ENCODE measurements at places on chromosomes 2 and 18.

DNA sequence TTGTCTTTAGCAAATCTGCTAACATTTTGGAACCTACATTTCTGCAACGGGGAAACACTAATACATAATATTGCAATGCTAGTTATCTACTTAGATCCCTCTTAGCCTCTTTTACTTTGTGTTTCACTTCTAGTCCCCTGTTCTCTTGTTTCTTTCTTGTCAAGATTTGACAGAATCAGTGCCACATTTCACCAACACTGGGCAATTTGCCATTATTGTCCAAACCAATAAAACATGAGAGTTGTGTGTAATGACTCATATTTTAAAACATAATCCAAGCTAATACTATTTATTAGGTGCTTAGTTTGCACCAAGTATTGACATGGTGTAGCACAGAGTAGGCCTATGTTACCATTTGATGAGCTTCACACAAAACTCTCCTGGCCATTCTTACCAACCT is 33.7 kb upstream of the ACVR1C start:
- DNase-seq = no peak

- DNase-seq = no peak
These were observed 479.3 kb upstream of the HS6ST1 start for GRCh38 chr2:128797937-128798336.

GRCh38 chr2:17136231-17136630 is 382.0 kb downstream of the RAD51AP2 start:
- no peak for DNase-seq

DNA sequence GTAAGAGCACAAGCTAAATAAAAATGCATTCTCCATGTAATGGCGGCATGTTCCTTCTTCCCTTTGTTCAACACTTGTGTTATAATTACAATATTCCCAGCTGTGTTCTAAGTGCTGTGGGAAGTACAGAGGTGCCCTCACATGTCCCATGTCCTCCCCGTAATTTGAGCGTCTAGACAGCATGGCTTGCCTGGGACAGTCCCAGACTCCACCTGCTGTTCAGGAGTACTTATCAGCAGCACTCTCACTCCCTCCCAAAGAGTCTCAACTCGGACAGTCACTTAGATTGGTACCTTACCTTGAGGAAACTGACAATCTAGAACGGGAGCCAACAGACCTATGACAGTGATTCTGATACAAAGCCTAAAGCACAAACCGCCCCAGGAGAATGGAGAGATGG is 370.5 kb downstream of the EIPR1 start:
- no peak for DNase-seq

GRCh38 chr18:51425475-51425874 is 228.0 kb upstream of the MEX3C start:
- DNase-seq = no peak

DNA sequence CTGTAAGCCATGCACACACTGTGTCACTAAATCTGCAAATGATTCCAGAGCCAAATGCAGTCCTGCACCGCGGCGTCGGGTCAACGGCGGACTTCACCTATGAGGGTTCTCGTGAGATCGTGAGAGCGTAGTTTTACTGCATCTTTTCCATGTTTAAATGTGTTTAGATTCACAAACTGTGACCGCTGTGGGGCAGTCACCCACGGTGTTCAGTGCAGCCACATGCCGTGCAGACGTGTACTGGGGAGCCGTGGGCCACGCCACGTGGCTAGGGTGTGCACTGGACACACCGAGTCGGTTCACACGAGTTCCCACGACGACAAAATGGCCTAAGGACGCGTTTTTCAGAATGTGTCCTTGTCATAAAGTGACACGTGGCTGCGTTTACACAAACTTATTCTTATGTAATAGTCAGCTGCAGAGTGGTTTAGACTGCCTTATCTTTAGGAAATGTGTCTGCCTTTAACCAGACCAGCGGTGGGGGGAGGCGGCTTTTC is 34.1 kb downstream of the NFATC1 start:
- DNase-seq = no peak

DNA sequence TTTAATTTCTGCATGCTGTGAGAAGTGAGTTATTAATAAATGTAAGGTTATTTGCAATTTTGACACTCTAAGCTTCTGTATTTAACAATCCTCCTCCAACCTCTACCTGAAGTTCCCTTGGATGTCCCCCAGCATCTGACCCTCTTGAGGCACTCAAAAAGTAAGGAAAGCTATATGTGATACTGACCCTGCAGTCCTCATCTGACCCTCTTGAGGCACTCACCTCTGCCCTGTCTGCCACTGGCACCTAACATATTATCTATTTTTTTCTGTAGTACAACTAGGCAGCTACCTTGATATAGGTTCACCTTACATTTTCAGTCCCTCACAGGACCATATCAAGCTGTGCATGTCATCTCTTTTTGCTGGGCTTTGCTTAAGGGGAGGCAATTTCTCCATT is 583.4 kb upstream of the PKDCC start:
- DNase-seq = no peak

- DNase-seq = no peak
These were observed 146.7 kb downstream of the EHBP1 start for GRCh38 chr2:62852254-62852653.

DNA sequence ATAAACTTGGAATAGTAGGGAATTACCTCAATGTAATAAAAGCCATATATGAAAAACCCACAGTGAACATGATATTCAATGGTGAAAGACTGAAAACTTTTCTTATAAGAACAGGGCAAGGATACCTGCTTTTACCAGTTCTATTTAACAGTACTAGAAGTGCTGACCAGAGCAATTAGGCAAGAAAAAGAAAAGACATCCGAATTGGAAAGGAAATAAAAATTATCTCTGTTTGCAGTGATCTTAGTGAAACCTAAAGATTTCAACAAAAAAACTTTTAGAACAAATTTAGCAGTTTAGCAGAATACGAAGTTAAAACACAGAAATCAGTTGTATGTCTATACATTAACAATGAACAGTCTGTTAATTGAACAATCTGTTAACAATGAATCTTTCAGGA is 69.1 kb downstream of the MIB1 start:
- no peak for DNase-seq

GRCh38 chr2:101112772-101113157 is 38.4 kb downstream of the TBC1D8 start:
- DNase-seq = no peak

DNA sequence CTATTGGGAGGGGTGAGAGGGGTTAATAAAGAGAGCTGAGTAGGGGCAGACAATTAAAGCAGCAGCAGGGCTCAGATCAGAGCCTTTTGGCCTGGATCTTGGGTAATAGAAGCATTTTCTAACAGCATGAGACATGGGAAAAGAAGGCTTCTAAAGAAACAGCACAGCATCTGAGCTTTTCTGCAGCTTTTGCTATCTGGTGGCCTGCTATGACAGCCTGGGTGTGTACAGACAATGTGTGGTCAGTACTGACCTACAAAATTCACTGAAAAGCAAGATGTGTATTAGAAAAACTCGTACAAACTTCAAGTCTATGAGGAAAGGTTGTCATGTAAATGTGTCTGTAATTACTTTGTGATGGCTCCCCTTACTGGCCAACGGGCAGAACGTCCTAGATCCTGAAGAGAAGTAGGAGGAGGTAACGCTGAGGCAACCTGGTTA is 95.6 kb downstream of the GALNT3 start:
- DNase-seq = no peak

GRCh38 chr2:237222178-237222577 is 136.5 kb downstream of the COPS8 start:
- DNase-seq = no peak

GRCh38 chr2:226398580-226398979 is 401.0 kb downstream of the IRS1 start:
- no peak for DNase-seq

DNA sequence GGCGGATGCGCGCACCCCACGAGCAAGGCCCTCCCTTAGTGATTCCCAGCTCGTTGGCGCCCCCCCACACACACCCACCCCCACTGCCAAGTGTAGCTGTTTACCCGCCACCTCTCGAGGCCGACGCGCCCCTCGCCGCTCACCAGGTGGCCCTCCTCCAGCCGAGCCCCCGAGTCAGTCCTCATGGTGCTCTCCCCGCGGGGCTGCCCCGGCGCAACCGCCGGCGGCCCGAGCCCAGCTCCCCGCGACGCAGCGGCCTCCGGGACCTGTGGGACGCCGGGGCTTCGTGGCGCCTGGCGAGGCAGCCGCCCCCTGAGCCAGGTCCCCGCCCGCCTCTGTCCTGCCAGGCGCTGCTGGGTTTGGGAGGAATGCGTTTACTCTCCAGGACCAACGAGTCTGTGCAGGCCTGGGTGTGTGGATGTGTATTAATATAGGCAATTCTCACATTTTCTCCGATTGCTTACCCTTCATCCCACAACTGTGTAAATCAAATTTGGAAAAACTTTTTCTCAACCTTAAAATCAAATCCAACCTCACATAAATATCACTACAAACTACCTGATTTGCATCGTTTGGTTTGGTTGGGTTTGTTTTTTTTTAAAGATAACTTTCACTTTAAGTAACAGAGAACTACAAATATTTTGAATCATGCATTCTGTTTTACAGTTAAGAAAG is at the start of gene TMEM237:
Gene TMEM237 (minus strand): TSS at position 288 of the 675 bp plus-strand sequence. CDS start 103 bp downstream, at position 185.
- DNase-seq = peak; percentile 12

DNA sequence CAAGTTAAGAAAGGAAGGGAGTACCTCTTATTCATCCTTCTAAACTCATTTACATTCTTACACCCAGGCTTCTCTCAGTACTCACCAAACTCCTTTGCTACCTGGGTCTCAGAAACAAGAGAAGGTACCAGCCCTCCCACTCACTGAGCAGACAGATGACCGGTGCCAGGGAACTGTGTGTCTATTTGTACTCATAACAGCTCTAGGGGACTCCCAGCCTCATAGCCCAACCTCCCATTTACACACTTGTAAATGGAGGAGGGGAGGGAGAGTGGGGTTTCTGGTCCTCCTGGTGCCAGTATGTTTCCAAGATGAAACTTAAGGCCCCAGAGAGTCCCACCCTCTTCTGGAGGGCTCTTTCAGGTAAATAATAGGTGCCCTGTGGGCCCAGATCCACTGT is 42.8 kb upstream of the SIGLEC15 start:
- DNase-seq = no peak

- DNase-seq = no peak
These were observed 6.0 kb downstream of the ADNP2 start for GRCh38 chr18:80115035-80115434.

GRCh38 chr2:170843656-170844055 is 27.0 kb downstream of the GAD1 start:
- no peak for DNase-seq

GRCh38 chr18:36128530-36128870 is 640 bp downstream of the SLC39A6 start:
- DNase-seq = no peak

GRCh38 chr2:148531235-148531634 is 113.3 kb upstream of the EPC2 start:
- DNase-seq = no peak

DNA sequence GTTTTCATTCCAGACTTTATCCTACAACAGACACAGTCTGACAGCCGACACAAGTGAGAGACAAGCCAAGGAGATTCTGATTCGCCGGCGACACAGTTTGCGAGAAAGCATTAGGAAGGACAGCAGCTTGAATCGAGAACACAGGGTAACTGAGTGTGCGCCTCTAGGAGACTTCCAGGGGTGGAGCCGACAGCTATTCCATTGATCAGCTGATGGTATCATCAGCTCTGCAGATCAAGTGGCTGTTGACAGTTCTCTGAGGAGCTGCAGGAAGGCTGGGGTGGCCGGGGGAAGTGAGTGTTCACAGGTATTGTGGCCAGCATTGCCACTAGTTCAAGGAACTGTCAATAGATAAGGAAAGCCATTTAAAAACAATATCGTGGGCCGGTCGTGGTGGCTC is 57.3 kb upstream of the TMEM182 start:
- DNase-seq = no peak

DNA sequence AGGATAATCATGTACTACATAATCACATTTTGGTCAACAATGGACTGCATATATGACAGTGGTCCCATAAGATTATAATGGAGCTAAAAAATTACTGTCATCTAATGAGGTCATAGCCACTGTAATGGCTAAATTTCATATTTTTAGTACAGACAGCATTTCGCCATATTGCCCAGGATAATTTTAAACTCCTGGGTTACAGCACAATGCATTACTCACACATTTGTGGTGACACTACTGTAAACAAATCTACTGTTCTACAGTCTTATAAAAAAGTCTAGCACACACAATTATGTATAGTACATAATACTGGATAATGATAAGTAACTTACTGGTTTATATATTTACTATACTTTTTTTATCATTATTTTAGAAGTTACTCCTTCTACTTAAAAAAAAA is 12.8 kb downstream of the EIF2AK2 start:
- DNase-seq = no peak

All from stimulated activated CD4-positive, alpha-beta T cell treated with anti-CD3 and anti-CD28 coated beads, Interleukin-1b, Interleukin-23, amount 100 ng/mL, for 24 hours (primary cell).